Central memory CD8-positive, alpha-beta T cell (primary cell): ENCODE measurements at places on chromosomes 2 and 18.

DNA sequence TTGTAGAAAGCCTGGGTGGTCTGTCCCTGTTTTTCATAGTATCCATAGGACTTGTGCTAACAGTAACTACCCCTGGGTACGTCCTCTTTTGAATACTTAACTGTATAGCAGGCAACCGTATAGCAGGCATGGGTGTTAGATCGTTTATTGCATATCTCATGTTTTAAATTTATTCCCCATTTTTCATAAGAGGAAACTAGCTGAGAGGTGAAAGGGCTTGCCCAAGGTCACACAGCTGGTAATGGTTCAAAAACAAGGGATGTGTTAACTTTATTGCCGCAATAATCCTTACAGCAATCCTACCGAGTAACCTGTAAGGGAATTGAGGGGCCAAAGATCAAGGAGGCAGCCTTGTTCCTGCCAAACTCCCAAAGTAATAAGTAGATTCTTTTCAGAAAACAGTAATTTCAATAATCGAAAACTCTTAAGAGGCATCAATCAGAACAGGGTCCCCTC is 990 bp upstream of the MGAT4A start:
- no peak for DNase-seq
- no peaks in the 10 kb centered on the region for H3K27me3 ChIP-seq
- peaks cover 19% of the 10 kb centered on the region for H3K36me3 ChIP-seq

GRCh38 chr2:223093436-223094241 is 41.6 kb downstream of the KCNE4 start:
- H3K27ac ChIP-seq: no peak overlapping the region
- H3K27me3 ChIP-seq: no peaks in the 10 kb centered on the region
- no peaks in the 10 kb centered on the region for H3K36me3 ChIP-seq
- H3K4me3 ChIP-seq: no peak overlapping the region

DNA sequence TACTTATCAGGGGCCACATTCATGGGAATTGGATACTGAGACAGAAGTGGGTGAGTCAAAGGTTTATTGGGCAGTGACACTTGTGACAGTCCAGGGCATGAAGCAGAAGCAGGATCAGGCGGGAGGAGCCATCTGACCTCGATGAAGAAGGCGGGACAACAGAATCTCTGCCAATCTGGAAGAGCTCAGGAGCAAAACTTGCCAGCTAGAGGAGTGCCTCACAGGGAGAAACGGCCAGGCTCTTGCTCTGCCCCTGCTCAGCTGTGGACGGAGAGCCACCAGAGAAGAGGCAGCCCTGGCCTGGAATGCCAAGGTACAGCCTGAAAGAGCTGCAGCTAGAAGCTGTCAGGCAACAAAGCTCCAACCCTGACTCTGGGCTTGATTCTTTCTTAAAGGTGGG is 16.9 kb downstream of the DAW1 start:
- H3K4me1 ChIP-seq: no peaks in the 10 kb centered on the region
- no peak overlapping the region for H3K4me3 ChIP-seq
- no peaks in the 10 kb centered on the region for H3K27me3 ChIP-seq
- H3K27ac ChIP-seq: no peak overlapping the region
- H3K36me3 ChIP-seq: no peaks in the 10 kb centered on the region

DNA sequence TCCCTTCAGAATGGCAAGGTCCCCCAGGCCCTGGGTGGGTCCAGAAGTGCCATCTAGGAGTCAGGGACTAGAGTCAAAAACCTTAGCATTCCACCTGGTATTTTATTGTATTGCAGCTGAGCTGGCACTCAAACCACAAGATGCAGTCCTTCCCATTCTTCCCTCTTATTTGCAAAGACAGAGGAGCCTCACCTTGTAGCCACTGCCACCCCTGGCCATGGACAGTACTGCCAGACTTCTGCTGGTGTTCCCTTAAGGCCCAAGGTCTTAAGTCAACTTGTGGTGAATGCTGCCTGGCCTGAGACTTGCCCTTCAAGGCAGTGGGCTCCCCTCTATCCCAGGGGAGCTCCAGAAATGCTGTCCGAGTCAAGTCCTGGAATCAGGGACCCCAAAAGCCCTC is 6.9 kb downstream of the UGT1A10 start:
- no peak overlapping the region for H3K4me3 ChIP-seq
- DNase-seq: no peak
- H3K27me3 ChIP-seq: peaks cover 35% of the 10 kb centered on the region
- no peaks in the 10 kb centered on the region for H3K4me1 ChIP-seq

DNA sequence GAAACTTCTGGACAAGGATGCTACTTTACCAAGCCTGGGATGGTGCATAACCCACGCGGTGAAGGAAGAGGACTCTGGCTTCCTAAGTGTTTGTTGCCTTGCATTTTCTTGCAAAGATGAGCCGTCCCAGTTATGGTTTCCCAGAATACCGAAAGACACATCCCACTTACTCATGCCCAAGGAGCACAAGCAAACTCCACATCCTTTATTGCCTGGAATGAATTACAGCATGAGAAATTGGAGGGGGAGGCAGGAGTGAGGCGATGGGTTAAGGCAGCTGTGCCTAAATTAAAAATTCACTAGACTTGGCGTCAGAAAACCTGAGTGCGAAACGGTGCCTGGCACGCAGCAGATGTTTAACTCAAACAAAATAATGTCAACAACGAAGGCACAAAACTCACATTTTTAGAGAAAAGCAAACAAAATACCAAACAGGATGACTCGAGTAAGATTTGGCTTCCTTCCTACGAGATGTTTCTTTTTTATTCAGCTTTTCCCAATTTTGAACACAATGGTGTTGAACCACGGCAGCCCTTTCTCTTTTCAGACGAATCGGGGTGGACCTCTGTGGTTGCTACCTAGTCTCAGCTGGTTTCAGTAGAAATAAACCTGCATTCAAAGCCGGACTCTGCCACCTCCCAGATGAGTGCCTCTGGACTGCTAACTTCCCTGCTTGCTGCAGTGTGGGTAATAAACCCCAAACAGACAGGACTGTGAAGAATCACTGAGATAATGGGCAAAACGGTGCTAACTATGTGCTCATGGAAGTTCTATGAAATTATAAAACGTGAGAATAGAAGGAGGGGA is 100.3 kb upstream of the NCK2 start:
- no peak overlapping the region for H3K4me3 ChIP-seq
- H3K36me3 ChIP-seq: no peaks in the 10 kb centered on the region
- H3K4me1 ChIP-seq: no peaks in the 10 kb centered on the region
- no peak for DNase-seq
- no peak overlapping the region for H3K27ac ChIP-seq
- peaks cover 32% of the 10 kb centered on the region for H3K27me3 ChIP-seq

- no peaks in the 10 kb centered on the region for H3K4me1 ChIP-seq
- no peak overlapping the region for H3K4me3 ChIP-seq
- no peaks in the 10 kb centered on the region for H3K36me3 ChIP-seq
- H3K27ac ChIP-seq: no peak overlapping the region
Measured at GRCh38 chr2:195238826-195239225, 418.2 kb upstream of the SLC39A10 start.

DNA sequence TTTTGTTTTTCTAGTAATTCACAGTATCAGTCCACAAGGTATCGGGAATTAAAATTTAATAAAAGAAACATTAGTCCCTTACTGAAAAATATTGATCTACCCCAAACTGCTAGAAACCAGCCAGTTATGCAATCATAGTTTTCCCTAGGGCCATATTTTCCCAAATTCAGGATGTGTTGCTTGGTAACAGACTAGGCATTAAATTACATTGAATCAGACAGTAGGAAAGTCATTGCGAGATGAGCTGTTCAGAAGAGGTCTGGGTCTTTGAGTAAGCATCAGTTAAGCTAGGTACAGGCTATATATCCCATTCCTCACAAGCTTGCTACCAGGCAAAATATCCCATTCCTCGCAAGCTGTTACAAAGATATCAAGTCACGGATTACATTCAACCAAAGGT is 123.0 kb upstream of the CCDC150 start:
- H3K4me3 ChIP-seq: no peak overlapping the region
- H3K36me3 ChIP-seq: no peaks in the 10 kb centered on the region
- peaks cover 30% of the 10 kb centered on the region for H3K27me3 ChIP-seq
- DNase-seq: no peak
- H3K27ac ChIP-seq: no peak overlapping the region

DNA sequence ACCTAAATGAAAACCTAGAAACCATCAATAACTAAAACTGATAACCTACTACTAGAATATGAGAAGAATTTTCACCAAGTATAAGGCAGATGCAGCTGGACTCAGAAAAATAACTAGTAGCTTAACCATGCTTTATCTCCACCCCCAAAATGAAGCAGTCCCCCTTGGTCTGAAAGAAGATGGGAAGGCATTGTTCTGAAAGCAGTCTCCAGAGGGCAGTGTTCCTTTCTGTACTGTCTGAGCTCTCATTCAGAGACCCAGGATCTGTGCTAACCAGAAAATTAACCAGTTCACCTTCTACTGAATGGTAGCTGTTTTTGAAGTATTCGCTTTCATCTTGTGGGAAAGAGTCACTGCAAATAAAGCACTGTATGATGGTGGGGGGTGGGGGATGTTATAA is 273.0 kb downstream of the PDE11A start:
- H3K36me3 ChIP-seq: no peaks in the 10 kb centered on the region
- H3K27me3 ChIP-seq: peaks cover 61% of the 10 kb centered on the region
- H3K4me3 ChIP-seq: no peak overlapping the region
- H3K27ac ChIP-seq: no peak overlapping the region

DNA sequence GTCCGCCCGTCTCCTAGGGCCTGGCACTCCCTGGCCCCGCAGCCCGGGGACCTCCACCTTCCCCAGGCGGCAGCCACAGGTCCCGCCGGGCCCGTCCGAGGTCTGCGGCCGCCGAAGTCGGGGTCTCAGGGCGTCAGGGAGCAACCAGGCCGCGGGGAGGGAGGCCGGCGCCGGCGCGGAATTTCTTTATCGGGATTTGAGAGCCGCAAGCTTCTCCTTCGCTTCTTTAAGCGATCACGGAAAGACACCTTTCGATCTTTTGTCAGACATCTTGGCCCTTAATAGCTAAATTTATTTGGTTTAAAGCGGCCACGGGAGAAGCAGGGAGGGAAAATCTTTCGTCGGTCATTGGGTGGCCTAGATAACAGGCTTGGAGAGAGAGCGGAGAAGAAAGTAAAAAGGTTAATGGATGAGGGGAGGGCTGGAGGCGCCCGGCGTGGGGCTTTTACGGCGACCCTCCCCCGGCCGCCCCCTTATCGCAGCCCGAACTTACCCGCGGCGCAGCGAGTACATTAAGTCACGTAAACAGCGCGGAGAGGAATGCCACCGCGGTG is 4.3 kb upstream of the GATA6 start:
- no peak for DNase-seq
- H3K4me1 ChIP-seq: peaks cover 27% of the 10 kb centered on the region
- no peak overlapping the region for H3K27ac ChIP-seq
- H3K4me3 ChIP-seq: peak overlapping the region; percentile 48

DNA sequence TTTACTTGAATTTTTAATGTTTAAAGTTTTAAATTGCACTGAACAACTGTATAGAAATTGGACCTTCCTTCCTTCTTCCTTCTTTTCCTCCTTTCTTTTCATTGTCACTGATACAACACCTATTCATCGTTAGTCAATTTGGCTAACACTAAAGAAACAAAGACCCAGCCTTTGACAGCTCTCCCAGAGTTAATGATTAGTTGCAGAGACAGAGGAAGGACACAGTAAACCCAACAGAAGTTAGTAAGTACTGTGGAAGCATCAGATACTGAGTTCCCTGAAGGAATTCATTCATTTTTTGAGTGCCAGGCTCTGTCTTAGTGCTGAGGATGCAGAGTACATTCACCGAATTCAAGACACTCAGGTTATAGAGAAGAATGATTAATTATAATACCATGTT is 77.9 kb upstream of the RAB27B start:
- no peak overlapping the region for H3K4me3 ChIP-seq
- peaks cover 22% of the 10 kb centered on the region for H3K27me3 ChIP-seq
- H3K27ac ChIP-seq: no peak overlapping the region
- no peak for DNase-seq

DNA sequence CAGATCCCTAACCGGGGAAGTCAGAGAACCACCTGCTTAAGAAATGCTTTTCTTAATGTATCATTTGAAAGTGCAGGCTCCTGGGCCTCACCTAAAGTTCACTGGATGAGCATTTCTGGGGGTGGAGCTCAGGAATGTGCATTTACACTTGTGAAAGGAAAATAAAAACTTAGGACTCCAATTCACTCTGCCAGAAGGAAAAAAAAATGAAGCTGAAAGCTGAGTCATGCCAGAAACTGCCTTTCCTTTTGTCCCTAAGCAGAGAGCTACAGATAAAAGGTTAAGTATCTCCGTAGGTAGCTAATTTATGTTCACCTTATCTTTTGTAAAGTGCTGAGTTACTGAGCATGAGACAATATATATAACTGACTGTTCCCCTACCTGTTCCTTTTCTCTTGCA is 229.5 kb upstream of the MEX3C start:
- no peak overlapping the region for H3K27ac ChIP-seq
- H3K27me3 ChIP-seq: peaks cover 23% of the 10 kb centered on the region
- H3K36me3 ChIP-seq: no peaks in the 10 kb centered on the region
- peaks cover 13% of the 10 kb centered on the region for H3K4me1 ChIP-seq

DNA sequence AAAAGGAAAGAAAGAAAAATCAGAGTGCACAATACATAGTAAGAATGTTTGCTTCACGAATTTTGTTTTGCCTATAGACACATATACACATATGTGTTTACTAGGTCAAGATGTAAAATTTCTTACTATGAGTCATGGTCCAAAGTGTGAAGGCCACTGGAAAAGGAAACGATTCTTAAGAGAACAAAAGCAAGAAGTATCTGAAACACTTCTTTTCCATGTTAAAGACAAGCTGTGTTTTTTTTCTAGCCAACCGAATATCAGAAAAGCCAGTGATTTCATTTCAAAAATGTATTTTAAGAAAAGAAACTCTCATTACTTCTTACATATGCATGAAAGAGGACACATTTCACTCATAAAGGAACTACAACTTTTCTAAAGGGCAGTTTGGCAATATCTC is 24.9 kb downstream of the PECR start:
- no peak overlapping the region for H3K4me3 ChIP-seq
- DNase-seq: no peak
- no peaks in the 10 kb centered on the region for H3K27me3 ChIP-seq
- H3K4me1 ChIP-seq: peaks cover 17% of the 10 kb centered on the region

- H3K27ac ChIP-seq: no peak overlapping the region
- peaks cover 67% of the 10 kb centered on the region for H3K27me3 ChIP-seq
- no peaks in the 10 kb centered on the region for H3K4me1 ChIP-seq
- no peak overlapping the region for H3K4me3 ChIP-seq
- no peaks in the 10 kb centered on the region for H3K36me3 ChIP-seq
Measured at GRCh38 chr2:88437010-88437409, 15.5 kb downstream of the FOXI3 start.

- H3K36me3 ChIP-seq: peaks cover 30% of the 10 kb centered on the region
- H3K27ac ChIP-seq: peak overlapping the region; percentile 19
- no peak overlapping the region for H3K4me3 ChIP-seq
- DNase-seq: no peak
- no peaks in the 10 kb centered on the region for H3K27me3 ChIP-seq
- peaks cover 43% of the 10 kb centered on the region for H3K4me1 ChIP-seq
Measured at GRCh38 chr2:233395687-233396086, 41.4 kb downstream of the DGKD start.

- H3K4me3 ChIP-seq: no peak overlapping the region
- H3K27me3 ChIP-seq: peaks cover 17% of the 10 kb centered on the region
- no peaks in the 10 kb centered on the region for H3K36me3 ChIP-seq
- no peaks in the 10 kb centered on the region for H3K4me1 ChIP-seq
Measured at GRCh38 chr18:78892177-78892576, 87.4 kb upstream of the SALL3 start.

GRCh38 chr2:207251022-207251421 is 85.3 kb upstream of the KLF7 start:
- H3K27ac ChIP-seq: no peak overlapping the region
- no peaks in the 10 kb centered on the region for H3K36me3 ChIP-seq
- no peak for DNase-seq
- H3K4me1 ChIP-seq: no peaks in the 10 kb centered on the region
- H3K27me3 ChIP-seq: peaks cover 10% of the 10 kb centered on the region
- no peak overlapping the region for H3K4me3 ChIP-seq
